Bronchial smooth muscle cell (primary cell): ENCODE measurements at places on chromosomes 16 and 17. TPM values are rescaled to one million over a fixed set of nuclear protein-coding genes. Genes with fewer than 3 reads are reported as not detected.

CNGB1 gene
- total RNA-seq, result not detected in 2 replicates

KREMEN2 gene
- under 0.01 TPM in 1 of 2 replicates, not detected in the other for total RNA-seq

C16orf87 gene
- 3.0 and 9.1 TPM in 2 replicates for total RNA-seq

MT1H gene
- total RNA-seq, result not detected in 2 replicates

DLX4 gene
- not detected in 2 replicates for total RNA-seq

CACNG1 gene
- not detected in 2 replicates for total RNA-seq

KIF2B gene
- total RNA-seq, result not detected in 2 replicates

OTOP3 gene
- not detected in 2 replicates for total RNA-seq

ITGB4 gene
- total RNA-seq, result under 0.01 and 0.60 TPM in 2 replicates

CHST5 gene
- not detected in 2 replicates for total RNA-seq

MCRIP1 gene
- 96.1 and 97.3 TPM in 2 replicates for total RNA-seq

ZSWIM7 gene
- total RNA-seq, result 16.1 and 16.5 TPM in 2 replicates

SPATA2L gene
- total RNA-seq, result 5.0 and 6.4 TPM in 2 replicates

MT1F gene
- not detected in 2 replicates for total RNA-seq

TNRC6C gene
- 3.8 and 4.3 TPM in 2 replicates for total RNA-seq
